ENCODE measurements at places on chromosomes 1 and 21.

GRCh38 chr1:228362884-228363450 lies 43.7 kb downstream of the TRIM11 start:
- DNase-seq: no peak

DNA sequence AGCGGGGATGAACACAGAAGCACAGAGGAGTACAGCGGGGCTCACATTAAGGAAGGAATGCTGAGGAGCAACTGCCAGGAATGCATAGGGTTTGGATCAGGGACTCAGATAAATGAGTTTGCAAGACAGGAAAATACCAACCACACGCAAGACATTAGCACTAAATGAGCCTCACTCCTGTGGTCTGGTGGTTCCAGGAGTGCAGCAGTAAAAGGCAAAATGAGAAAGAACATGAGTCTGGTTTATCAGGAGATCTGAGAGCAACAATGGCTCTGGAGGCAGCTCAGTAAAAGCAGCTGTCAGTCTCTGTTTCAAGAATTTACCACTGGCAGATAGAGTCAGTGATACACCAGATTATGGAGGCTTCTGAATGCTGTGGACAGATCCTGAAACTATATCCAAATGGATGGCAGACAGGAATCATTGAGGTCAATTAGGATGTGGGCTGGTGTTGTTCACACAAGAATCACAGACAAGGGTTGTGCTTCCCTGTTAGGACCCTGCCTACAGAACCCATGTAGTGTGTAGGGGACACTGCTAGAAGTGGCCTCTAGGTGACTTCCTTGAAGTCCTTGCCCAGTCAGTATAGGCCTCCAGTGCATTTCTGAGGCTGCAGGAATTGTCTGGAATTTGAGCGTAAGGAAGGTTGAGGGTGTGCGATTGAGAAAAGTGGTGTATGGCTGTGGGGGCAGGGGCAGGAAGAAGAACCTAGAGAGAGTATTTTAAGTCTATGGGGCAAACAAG lies 50.3 kb downstream of the CASQ2 start:
- DNase-seq: no peak

DNA sequence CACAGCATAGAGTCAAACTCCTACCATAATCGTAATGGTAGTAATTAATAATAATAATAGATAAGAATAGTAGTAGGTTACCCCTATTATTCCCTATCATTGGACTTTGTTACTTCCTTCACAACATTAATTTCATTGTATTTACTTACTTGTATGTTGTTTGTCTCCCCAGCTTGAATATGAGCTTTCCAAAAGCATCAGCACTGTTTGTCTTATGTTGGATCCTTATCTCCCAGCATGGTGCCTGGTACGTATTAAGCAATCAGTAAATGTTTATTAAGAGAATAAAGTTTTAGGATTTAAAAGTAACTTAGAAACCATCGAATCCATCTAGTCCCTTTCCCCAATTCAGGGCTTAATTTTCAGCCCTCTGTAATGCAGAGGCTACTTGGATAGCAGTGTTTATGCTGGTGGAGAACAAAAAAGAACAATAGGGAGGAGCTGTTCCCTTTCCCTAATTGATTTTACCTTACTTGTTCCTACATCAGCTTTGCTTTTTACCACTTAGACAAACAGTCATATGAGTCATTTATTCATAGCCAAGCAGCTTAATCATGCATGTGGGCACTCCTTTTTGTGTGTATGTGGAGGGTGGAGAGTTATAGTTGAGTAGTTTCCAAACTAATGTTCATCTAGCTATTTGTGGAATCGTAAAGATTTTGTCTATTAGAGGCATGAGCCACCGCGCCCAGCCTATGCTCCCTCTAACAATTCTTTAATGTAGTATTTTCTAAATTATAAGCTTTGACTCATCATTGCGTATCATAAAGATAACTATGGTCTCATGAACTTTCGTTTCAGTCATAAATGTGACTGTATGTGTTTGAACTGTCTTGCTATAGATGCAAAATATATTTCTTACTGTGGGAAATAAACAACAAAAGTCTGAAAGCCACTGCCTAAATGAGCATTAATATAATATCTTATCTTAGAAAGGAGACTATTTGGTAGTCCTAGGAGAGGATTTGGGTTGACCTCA lies 20.9 kb upstream of the DR1 start:
- DNase-seq: no peak

GRCh38 chr1:215489771-215490565 lies 77.1 kb upstream of the KCTD3 start:
- DNase-seq: no peak

DNA sequence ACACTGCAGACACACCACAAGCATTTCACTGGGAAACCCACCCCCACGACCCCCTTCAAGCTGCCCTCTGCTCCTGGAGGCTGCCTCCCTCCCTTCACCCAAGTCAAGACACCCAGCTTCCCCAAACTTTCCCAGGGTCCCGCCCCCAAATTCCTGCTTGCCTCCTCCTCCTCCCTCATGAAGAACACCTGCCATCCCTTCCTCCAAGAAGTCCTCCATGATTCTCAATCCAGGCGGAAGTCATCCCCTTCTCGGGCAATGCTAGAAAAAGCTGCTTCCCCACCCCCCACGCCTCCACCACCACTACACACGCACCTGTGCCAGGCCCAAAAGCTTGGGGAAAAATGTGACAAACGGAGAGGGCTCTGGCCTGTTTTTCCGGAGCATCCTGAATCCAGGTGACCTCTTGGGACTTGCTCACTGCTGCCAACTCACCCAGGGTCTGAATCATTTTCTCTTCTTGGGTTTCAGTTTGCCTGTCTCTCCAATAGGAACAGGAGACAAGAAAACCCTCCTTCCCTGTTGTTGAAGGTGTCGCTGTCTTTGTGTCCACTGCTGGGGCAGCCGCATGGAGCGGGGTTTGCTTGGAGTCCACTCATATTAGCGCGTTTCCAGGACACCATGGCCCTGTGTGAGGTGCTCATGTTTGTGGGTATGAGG lies 101.0 kb upstream of the CASZ1 start:
- DNase-seq: no peak

DNA sequence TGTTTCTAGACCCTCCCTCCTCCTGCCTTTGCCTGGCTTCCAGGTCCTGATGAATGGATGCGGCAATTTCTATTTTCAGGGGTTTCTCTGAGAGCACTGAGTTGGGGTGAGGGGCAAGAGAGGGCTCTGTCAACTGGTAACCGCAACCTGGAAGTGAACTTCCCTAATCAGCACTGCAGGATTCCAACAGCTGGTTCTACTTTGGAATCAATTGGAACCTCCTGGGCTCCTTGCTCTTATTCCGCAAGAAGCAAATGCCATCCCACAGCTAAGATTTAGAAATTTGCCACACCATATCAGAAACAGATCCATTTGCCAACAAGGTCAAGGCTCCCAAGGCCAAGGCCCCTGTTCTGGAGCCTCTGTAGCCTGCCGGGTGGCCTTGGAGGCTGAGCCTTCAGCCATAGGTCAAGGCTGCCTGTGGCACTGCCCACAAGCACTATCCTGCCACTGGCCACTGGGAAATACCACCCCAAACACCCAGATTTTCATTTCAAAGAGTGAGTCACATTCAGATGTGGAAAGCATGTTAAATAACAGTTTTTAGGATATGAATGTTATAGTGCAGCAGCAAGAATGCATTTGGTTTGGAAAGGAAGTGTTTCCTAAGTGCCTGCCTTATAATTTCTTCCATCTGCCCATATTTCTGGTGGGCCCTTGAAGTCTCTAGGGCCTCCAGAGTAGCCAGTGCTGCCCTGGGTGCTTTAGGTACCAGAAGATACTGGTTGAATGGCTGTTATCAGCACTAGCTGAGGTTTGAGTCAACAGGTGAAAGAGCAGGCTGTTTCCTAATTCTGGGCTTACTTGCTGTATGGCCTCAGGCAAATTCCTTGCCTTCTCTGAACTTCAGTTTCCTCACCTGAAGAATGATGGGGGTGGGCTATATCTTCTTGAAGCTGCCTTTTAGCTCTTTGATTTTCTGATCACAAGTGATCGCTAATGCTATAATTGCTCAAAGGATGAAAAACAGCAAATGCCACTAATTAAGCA lies 56.3 kb upstream of the JUN start:
- no peak for DNase-seq

- no peak for DNase-seq
Observed at GRCh38 chr1:79437540-79437939, 431.0 kb upstream of the ADGRL4 start.

- DNase-seq: no peak
Observed at GRCh38 chr1:37481289-37482003, 7.1 kb downstream of the ZC3H12A start.

GRCh38 chr1:42924851-42925760 lies 33.6 kb downstream of the SLC2A1 start:
- DNase-seq: peak; percentile 41

- DNase-seq: no peak
Observed at GRCh38 chr1:232287676-232288569, 342.0 kb downstream of the SIPA1L2 start.

DNA sequence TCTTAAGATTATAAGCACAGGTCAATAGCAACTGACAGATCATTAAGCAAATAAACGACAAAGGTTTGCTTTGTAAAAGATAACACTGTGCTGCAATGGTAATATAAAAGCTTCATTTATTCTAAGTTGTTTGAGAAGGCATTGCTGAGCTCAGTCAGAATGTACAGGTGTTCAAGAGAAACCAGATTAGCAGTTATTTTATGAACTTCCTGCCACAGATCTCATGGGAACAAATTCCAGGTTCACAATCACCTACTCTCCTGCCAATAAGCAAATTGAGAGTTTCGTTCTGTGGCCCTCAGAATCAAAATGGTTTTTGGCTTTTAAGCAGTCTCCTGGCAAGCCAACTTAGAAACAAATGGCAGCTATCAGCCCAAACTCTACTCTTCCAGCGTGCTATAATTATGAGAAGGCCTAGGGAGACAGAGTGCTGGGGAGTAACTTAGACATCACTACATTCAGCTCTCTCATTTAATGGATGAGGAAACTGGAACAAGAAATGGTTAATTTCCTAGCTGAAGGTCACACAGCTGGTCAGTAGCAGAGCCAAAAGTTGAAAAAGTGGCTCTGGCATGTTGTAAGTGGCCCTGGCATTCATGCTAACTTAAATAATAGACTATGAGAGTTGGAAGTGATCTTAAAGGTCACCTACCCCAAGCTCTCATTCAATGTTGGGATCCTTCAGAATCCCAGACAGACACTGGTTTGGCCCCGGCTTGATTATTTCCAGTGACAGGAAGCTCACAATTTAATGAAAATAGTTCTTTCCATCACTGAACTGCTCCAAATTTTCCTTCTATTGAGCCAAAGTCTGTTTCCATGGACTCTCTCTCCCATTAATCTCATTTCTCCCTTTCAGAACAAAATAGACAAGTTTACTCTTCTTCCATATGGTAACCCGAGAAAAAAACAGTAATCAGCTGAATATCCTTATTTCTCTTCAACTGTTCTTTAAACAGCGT lies 82.6 kb upstream of the EDEM3 start:
- no peak for DNase-seq

GRCh38 chr1:44643721-44644334 lies 30.5 kb downstream of the TMEM53 start:
- DNase-seq: no peak

DNA sequence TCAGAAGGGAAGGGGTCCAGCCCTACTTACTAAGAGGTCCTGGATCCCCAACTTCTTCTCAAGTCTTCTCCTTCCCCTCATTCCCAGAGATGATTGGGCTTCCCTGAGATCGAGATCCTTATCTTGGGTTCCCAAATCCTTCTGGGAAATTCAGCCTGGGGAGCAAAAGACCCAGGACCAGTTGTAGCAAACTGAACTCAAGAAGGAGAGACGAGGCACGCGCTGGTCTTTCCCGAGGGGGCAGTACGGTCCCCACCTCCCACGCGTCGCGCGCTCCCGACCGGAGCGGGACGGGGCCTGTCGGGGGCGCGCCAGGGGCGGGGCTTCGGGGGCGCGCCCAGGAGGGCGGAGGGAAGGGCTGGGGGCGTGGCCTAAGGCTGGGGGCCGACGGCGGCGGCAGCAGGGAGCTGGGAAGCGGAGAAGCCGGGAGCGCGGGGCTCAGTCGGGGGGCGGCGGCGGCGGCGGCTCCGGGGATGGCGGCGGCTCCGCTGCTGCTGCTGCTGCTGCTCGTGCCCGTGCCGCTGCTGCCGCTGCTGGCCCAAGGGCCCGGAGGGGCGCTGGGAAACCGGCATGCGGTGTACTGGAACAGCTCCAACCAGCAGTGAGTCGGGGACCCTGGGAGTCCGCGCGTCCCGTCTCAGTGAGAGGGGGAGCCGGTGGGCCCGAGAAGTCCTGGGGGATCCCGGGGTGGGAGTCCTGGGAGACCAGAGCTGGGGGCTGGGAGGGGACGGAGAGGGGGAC lies at the start of gene EFNA3:
Gene EFNA3 (plus strand): TSS at position 369 of the 741 bp plus-strand sequence. CDS start 105 bp downstream, at position 474.
- peak; percentile 17 for DNase-seq

DNA sequence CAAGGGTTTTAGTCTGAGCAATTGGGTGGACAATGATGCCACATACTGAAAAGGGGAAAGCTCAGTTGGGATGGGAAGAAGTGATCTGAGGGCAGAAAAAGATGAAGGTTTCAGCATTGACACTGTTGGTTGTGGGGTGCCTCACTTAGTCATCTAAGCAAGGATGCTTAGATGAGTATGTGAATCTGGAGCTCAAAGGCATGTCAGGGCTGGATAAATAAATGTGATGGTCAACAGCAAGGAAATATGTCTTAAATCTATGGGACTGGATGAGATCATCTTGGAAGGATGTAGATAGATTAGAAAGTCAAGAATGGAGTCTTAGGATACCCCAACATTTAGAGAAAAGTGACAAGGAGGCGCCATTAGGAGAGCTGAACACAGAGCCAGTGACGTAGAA lies 114.6 kb downstream of the ZBTB18 start:
- no peak for DNase-seq

GRCh38 chr1:3283849-3284248 lies 170.6 kb upstream of the ARHGEF16 start:
- no peak for DNase-seq

DNA sequence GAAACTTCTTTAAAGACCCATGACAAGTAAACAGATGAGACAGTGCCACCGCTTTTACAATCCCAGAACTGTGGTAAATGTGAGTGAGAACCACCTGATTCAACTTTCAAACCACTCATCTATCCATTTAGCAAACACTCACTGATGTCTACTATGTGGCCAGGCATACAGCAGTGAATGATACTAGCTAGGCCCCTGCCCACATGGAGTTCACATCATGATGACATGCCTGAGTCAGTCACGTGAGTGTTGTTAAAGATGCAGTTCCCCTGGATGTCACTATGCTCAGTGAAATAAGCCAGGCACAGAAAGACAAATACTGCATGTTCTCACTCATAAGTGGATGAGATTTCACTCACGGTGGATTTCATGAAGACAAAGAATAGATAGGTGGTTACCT lies 28.4 kb downstream of the STX6 start:
- DNase-seq: no peak

GRCh38 chr1:230849451-230850224 lies 18.7 kb downstream of the C1orf198 start:
- no peak for DNase-seq

- DNase-seq: peak; percentile 95
Observed at GRCh38 chr1:149888247-149888998, 10.9 kb upstream of the BOLA1 start.

DNA sequence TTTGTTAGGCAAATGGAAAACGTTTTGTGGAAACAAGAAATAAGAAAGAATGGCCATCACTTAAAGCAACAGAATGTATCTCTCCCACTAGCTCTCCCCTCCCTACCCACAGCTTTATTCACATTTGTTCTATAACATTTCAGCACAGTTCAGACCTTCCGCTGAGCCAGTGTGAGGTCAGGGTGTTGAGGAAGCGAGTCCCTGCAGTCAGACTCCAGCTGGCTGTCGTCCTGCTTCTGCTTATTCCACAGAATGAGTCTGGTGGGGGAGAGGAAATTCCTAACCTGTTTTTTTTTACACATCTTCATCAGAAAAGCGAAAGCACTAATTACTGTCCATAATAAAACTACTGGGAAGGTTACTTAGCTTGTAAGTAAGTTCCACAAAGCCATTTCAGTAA lies 39.0 kb downstream of the MRPL39 start:
- no peak for DNase-seq
